Common myeloid progenitor, CD34-positive (primary cell): ENCODE measurements at places on chromosomes 2 and 18.

DNA sequence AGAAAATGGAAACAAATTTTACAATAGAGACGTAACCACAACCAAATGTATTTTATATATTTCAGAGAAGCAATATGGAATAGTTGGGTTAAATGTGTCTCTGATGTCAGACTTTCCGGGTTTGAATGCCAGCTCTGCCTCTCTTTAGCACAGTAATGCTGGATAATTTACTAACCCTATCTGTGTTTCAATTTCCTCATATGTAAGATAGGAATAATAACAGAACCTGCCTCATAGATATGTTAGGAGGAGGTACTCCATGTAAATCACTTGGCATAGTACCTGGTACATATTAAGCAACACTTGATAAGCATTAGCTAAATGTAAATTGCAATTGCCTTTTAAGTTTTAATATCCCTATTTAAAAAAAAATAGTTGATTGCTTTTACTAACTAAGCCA, 231.3 kb upstream of the ZC3H15 start:
- DNase-seq, result no peak

- no peak for DNase-seq
Measured at GRCh38 chr2:190973726-190974628, 40.0 kb downstream of the STAT1 start.

DNA sequence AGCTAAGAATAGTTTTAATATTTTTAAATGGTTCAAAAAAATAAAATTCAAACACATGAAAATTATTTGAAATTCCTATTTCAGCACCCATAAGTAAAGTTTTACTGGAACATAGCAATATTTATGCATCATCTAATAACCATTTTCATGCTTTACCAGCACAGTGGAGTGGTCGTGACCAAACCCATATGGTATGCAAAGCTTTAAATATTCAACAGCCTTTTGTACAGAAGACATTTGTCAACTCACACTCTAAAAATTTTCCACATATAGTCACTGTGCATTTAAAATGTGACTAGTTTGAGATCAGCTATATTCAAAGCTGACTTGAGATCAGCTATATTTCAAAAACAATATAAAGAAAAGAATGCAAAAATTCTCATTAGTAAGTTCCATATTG, 46.2 kb downstream of the PUM2 start:
- DNase-seq, result no peak

GRCh38 chr2:45595721-45596435, 15.2 kb downstream of the SRBD1 start:
- DNase-seq, result no peak

DNA sequence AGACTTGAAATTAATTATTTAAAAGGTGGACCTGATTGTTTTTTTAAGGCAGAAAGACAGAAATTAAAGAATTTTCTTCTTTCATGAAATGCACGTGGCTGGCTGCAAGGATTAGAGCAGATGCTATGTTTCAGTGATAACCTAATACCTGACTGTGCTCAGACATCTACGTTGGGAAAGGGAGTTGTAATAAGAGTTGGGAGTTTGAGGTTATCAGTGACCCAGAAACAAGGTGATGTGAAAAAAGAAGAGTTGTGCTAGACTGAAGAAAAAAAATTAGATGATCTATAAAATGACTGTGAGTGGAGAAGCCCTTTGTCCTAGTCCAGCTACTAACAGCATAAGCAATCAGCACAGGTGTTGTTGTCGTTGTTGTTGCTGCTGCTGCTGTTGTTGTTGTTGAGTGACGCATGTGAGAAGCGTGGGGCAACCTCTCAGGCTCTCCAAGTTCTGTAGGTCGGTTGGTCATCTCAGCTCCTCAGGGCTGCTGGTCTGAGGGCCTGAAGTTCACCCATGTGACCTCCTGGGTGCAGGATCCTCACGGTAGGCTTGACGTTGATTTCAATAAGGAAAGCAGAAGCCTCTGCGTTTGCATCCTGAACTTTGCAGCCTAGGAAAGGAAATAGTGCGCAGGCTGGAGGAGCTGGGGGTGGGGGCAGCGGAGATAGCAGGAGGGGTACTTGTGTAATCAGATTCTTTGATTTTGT, 7.6 kb downstream of the POU3F3 start:
- DNase-seq, result no peak

- no peak for DNase-seq
Measured at GRCh38 chr2:202378662-202379358, 2.7 kb downstream of the BMPR2 start.

DNA sequence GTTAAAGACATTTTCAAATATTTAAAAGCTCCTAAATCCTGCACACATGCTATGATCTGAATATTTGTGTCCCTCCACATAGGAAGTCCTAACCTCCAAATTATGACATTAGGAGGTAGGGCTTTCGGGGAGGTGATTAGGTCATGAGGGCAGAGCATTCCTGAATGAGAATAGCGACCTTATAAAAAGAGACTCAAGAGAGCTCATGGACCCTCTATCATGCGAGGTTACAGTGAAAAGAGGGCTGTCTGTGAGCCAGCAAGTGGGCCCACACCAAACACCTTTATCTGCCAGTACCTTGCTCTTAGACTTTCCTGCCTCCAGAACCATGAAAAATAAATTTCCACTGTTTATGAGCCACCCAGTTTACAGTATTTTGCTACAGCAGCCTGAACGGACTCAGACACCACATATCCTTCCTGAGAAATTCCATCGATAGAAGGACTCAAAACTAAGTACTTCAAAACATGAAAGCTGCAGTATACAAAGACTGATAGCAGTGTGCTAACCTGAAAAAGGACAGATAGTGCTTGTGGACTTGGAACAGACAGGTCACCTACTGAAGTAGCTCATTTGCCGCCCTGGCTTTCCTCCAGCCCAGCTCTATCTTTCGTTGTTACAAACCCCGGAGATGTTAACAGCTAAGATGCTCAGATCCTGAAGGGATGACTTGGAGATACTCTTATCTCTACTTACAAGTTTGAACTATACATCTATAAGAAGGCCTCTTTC, 13.8 kb downstream of the FAM210A start:
- DNase-seq, result no peak

DNA sequence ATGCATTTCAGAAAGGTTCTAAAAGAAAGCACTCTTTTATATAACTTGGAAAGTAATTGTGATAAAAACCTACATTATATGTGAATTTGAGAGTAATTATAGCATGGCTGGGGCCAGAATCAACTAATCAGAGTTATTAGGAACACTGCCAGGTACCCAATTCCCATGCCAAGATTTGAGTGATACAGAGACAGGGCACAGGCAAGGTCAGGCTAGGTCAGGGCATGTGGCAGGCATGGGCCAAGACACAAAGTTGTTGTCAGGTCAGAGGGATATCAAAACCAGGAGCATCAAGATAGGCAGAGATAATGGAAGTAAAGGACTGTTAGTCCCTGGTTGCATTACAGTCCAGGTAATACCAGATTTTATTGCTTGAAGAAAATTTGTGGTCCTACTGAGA, 87.4 kb downstream of the MYO3B start:
- no peak for DNase-seq

DNA sequence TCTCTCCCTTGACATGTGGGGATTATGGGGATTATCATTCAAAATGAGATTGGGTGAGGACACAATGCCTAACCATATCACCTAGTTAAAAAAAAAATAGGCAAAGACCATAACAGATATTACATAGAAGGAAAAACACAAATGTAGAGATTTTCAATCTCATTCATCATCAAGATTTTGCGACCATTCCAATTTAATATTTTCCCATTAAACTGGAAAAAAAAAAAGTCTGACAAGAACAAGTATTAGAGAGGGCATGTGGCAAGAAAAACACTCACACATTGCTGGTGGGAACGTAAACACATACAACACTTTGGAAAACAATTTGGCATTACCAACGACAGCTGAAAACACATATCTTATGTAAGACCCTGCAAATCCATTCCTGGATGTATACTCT, 71.0 kb upstream of the MYCN start:
- DNase-seq, result no peak

DNA sequence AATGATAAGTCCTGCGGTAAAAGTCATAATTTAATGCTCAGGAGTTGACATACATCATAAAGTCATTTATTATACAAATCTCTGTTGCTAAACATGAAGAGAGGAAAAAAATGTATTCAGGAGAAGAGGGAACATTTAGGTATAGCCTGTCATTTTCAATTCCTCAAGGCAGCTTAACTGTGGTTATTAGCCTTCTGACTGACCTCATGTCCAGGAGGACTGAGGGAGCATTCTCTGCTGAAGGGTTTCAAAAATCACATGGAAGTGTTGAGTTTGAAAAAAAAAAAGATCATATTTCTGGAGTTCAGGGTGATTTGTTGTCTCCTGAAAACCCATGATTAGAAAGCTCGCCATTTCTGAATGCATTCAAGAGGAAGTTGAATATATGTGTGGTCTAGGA, 1371.1 kb upstream of the LRRTM1 start:
- DNase-seq, result peak; percentile 37

- DNase-seq, result no peak
Measured at GRCh38 chr2:138336146-138336545, 165.4 kb upstream of the SPOPL start.

DNA sequence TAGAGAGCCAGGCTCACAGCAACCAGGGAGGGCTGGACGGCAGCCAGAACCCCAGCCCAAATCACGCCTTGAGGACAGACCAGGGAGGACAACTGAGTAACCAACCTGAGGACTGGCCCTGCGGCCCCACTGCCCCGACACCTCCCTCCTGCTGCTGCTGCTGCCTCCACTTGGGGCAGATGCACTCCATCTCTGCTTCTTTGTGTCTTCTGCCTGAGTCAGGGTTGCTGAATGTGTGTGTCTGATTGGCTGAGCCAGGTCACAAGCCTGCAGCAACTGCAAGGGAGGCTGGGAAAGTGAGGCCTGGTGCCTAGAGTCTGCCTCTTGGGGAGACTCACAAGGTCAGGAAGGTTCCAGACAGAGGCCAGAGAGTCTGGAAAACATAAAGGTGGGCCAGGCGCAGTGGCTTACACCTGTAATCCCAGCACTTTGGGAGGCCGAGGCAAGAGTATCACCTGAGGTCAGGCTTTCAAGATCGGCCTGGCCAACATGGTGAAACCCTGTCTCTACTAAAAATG, 83.4 kb downstream of the ZFP36L2 start:
- DNase-seq, result no peak

GRCh38 chr2:218169757-218170546, 3.2 kb upstream of the CXCR1 start:
- DNase-seq, result no peak

GRCh38 chr2:127704641-127705390, 3.5 kb downstream of the SFT2D3 start:
- no peak for DNase-seq

- DNase-seq, result no peak
Measured at GRCh38 chr2:159225025-159226016, 61.2 kb downstream of the WDSUB1 start.

- DNase-seq, result no peak
Measured at GRCh38 chr18:46325895-46326294, 221.7 kb downstream of the HAUS1 start.

GRCh38 chr2:43412114-43412753, 183.6 kb downstream of the THADA start:
- no peak for DNase-seq

DNA sequence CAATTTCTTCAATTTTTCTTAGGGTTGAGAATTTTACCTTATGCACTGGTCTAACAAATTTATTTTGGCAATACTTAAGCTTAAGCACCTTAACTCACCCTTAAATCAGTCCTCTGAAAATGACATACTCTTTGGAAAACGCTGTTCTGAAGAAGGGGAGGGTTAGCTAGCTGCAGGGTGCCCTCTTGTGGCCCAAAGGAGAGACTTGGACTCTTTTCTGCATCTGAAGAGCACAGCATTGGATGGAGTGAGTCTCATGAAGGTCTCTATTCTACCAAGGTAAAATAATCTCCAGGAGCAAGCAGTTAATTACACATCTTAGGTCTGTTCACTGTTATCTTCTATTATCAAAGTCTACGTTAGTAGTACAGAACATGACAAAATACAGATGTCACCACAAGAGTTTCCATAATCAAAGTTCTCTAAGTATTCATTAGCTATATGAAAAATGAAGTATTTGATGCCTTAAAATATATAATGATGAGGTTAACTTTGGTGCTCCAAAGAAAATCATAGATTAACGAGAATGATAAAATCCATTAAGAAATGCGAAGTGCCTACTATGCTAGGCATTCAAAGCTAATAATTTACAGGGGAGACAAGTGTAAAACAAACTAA, 24.4 kb downstream of the PUM2 start:
- peak; percentile 69 for DNase-seq

DNA sequence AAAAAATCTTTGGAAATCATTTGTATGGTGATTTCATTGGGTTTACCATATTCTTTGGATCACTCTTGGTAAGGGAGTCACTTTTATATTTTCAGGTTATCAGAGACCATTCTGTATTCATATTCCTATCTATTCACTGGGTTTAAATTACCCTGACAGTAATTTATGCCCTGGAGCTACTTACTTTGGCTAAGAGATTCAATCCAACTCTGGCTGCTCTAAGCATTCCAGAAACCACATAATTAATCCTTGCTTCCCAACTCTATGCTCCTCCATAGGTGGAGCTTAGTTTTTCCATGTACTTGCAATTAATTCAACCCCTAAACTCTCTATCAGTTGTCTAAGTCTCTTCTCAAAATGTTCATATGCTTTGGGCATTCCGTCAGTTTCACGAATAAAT, 336.3 kb downstream of the AGPS start:
- DNase-seq, result no peak

- DNase-seq, result no peak
Measured at GRCh38 chr18:46346213-46346612, 242.0 kb downstream of the HAUS1 start.

DNA sequence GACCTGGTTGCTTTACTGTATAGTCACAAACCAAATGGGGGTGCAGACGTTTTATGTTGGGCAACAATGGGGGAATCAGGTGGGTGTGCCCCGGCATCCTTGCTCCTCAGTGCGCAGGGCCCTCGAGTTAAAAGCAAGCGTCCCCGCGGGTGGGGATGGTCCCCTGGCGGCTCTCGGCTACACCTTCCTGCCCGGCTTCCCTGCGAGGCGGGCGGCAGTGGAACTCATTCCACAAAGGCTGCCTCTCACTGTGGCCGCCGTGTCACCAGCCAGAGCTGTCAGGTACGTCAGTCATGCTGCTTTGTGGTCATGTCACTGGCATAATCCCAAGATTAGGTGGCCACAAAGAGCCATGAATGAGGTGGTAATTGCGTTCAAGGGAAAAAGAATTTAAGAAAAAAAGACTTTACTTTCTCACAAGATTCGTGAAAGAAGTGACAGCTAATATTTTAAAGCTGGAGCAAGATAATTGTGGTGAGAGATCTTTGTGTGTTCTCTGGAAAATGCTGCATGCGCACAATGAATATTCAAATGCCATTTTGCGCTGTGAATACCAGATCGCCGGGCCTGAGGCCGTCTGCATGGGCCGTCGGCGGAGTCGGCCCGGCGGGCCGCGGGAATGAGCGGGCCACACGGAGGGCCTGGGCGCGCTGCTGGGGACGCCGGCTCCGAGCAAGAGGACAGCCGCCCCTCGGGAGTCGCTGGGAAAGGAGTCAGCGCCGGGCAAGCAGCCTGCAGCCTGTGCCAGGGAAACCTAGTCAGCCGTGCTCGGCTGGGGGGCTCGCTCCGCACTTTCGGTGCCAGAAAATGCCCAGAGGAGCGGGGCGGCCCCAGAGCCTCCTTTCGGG, 82.3 kb upstream of the LDLRAD4 start:
- DNase-seq, result peak; percentile 84
